Kasumi-1 (cell line): ENCODE measurements at places on chromosomes 13 and 19.

GRCh38 chr19:50512999-50513745 is 541 bp downstream of the ASPDH start:
- no peak for DNase-seq

GRCh38 chr19:38032951-38033350 is 125.9 kb downstream of the SIPA1L3 start:
- DNase-seq, result no peak

DNA sequence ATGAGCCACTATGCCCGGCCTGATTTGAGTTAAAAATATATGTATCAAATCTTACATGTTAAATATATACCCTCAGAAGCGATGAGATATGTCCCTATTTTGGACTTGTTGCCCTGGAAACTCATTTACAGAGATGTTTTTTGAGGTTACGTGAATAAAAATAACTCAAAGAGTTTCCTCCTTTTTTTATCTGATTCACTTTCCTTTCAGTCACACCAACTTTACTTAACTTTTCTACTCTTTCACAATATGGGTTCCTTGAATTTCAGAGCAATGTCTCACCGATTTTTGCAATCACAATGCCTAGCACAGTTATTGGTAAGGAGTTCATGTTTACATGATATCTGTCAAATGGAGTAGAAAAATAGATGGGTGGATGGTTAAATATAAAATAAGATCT is 2.3 kb downstream of the OR7C2 start:
- DNase-seq, result no peak

- no peak for DNase-seq
Observed at GRCh38 chr13:70894258-70894657, 786.0 kb upstream of the KLHL1 start.

GRCh38 chr19:32748497-32748896 is 28.9 kb downstream of the TDRD12 start:
- DNase-seq, result no peak
